ENCODE measurements at places on chromosomes 1 and 21.

GRCh38 chr1:78464449-78464891, 26.3 kb upstream of the PTGFR start:
- DNase-seq: no peak

DNA sequence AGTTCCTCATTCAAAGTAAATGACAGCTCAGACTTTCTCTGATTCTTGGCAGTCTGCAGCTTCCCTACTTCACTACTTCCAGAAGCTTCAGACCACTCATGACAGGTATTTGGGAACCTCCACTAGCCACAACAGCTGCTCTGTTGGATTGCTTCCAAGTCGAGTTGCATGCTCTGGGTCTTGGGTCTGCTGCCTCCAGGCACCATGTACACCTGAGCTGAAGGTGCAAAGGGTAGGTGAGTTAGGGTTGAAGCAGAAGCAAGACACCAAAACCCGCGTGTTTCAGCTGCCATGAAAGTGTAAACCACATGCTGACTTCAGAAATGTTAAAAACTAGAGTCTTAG, 62.7 kb downstream of the ZNF684 start:
- no peak for DNase-seq

- DNase-seq: no peak
Observed at GRCh38 chr1:41192456-41193178, 49.5 kb downstream of the SCMH1 start.

DNA sequence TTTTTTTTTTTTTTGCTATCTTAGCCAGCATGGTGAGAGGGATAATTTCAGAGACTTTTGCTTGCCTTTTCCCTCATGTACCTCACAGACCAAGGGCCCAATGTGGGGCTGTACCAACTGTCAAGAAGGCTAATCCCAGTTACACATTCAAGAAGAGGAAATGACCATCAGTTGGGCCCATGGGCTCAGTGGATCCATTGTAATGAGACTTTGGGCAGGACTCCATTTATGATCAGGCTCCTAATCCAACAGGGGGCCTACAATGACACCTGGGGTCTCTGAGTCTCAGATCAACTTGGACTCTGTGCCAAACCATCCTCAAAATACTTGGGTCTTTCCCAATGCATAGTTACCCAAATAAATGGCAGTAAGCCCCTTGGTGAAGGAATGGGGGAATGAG, 450.4 kb upstream of the VAMP3 start:
- DNase-seq: no peak

DNA sequence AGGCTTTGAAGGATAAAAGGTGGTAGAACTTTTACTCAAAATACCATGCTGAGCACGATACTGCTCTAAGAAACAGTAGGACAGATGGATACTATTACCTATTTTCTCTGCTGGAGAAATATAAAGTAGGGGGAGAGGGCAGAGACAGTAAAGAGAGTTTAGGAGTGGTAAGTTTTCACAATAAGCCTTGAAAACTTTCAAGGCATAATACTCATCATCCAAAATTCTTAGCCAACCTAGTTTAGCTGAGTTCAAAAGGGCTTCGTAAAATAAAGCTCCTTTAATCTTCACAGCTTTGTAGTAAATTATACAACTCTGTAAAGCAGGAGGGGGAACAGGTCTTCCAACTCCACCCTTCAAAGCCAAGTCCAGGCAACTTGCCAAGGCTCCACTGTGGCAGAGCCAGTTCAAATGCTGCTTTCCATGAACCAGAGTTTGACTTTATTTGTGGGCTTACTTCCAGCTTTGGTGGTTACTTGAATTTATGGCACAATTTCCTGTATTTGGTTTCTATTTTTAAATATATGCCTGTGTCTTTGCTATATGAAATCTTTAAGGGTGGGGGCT, 15.5 kb downstream of the TEX38 start:
- no peak for DNase-seq

DNA sequence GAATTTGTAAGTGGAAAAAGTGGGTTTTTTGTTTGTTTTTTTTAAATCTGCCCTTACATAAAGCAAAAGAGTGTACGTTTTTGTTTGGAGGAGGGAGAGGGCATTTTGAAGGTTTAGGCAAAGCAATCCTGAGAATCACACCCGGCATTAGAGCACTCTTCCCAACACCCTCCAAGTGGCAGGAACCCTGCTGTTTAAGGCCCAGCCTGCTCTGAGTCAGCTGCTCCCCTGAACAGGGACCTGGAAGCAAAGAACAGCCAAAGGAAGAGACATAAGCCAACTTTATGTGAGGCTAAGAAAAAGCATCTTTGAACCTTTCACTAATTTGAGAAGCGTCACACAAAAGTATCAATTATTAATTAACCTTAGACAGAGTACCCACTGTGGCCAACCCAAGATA, 16.9 kb downstream of the MTFR1L start:
- DNase-seq: no peak

GRCh38 chr1:117600966-117601365, 4.9 kb upstream of the TENT5C start:
- DNase-seq: no peak

DNA sequence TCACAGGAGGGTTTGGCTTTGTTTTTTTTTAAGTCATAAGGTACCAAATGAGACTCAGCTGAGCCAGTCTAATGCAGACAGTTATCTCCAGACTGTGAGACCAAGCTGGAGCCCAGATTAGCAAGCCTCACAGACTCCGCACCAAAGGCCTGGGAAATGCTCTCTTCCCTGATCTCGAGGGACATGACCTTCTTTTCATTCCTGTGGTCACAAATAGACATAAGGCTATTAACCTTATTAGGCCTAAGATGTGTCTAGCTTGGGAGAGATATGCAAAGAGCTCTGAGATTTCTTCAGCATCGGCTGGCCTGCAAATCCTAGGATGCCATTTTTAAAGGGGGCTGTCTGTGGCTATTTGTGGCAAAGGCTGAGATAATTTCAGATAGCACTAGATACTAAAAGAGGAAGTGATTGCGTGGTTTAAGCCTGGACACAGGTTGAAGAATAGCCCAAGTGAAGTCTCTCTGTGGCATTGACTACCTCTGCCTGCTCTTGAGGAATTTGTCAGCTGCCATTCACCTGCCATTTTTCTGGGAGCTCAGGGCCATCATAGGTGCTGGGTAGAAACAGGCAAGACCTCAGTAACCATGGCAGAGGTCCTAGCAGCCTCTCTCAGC, 301.3 kb downstream of the SIPA1L2 start:
- no peak for DNase-seq

- DNase-seq: no peak
Observed at GRCh38 chr1:86110451-86111129, 46.0 kb downstream of the COL24A1 start.

- peak; percentile 35 for DNase-seq
Observed at GRCh38 chr1:37602750-37603694, 7.3 kb upstream of the GNL2 start.

- DNase-seq: no peak
Observed at GRCh38 chr1:66253330-66253921, 280.5 kb upstream of the SGIP1 start.

DNA sequence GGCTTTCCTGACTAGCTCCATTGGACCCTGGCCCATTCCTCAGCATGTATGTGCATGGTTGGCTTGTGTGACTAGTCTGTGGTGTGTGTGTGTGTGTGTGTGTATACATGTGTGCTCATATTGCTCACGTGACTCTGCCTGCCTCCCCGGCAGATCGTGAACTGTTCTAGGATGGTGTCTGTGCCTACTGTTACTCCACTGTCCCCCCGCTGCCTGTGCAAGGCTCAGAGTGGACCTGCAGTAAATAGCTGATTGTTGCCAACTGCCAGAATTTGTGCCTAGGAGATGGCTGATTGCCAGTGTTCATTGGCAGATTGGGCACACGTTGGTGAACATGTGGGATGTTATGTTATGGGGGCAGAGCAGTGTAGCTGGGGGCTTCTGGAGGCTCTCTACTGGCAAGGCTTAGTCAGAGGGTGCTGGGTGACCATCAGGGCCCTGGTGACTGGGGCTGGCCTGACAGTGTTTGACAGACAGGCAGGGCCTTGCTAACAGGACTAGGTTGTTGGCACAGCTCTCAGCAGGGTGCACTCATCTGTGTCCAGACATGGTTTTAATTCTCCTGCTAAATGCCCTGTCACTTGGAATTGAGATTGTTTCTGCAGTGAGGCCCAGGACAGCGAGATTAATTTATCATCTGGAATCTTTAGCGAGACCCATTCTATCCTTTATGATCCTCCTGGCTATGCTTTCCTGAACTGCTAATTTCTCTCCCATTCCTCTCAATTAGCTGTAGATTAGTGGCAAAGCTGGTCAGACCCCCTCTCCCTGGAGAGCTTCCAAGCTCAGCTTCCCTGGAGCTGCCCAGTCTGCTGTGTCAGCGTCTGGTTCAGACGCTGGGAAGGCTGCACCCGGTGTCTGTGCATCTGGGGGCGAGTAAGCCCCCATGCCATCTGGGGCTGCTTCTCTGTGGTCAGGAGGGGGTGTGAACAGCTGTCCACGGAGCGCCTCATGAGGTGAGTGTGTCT, 20.8 kb downstream of the SLC6A17 start:
- DNase-seq: no peak

DNA sequence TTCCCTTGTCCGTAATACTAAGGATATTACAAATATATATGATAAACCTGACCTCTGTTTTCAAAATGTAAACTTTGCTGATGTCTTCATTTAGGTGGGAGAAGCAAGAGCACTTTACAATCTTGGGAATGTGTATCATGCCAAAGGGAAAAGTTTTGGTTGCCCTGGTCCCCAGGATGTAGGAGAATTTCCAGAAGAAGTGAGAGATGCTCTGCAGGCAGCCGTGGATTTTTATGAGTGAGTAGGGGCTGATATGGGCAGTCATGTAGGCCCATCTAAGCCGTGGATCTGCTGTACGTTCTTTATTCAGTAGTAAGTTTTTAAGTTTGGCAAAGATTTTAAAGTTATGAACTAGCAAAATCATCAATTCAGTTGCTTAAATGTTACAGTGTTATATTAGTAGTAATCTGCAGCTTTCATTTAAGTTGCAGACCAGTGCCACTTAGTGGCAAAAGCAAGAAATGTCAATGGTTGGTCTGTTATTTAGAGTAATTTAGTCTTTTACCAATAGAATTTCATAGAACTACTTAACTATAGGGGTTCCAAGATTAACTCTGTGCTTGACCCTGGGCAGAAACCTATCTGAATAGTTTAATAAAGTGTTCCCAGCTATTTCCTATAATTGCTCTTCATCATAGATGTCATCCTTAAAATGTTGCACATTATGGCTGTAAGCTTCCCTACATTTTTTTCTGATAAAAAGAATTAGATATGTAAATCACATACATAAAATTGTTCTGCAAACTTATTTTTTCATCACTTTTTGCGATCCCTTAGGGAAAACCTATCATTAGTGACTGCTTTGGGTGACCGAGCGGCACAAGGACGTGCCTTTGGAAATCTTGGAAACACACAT, 21.3 kb downstream of the GPSM2 start:
- DNase-seq: no peak

- DNase-seq: peak; percentile 18
Observed at GRCh38 chr21:45856442-45856841, 125.1 kb upstream of the COL6A1 start.

GRCh38 chr1:114352797-114353196, 158.2 kb downstream of the TRIM33 start:
- DNase-seq: no peak

- DNase-seq: no peak
Observed at GRCh38 chr21:42252778-42253340, 33.9 kb downstream of the ABCG1 start.

DNA sequence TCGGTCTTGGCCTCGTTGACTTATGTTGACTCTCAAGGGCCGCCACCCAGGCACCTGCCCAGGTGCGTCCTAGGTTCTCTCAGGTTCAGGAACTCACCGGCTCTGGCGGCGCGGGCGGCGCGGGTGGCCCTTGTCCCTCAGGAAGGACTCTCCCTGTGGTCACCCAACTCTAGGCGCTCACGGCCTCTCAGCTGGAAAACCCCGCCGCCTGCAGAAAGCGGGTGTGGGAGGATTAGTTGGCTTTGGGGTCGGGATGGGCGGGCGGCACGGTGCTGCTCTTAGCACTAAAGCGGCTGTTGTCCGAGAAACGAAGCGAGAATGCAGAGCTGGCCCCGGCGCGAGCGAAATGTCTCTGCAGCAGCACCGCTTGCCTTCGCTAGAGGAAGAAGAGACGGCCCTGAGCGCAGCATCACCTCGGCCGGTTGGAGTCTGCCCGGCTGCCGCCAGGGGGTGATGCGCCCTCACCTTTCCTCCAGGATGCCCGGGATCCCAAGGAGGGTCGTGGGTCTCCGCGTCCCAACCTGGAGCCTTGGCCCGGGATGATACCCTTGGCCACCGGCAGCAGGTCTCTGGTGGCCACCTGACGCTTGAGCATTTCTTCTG, 8.1 kb upstream of the TADA1 start:
- peak; percentile 54 for DNase-seq

- DNase-seq: no peak
Observed at GRCh38 chr1:210557426-210558077, 228.8 kb downstream of the HHAT start.

DNA sequence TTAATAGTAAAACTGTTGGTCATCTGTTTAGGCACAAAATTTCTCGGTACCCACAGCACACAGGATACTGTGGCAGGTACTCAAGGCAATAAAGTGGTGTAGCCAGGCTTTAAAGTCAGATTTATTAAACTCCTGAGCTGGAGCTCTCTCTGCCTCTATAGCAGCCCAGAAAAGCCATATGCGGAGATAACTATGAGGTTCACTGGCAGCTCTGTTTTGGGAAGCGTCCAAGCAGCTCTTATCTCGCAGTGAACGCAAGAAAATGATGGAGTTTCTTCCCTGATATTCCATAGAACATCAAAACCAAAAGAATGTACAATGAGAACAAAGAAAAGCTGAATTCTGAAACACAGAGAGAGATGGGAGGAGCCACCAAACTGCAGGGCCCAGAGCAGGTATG, 248.3 kb downstream of the C1orf94 start:
- no peak for DNase-seq

DNA sequence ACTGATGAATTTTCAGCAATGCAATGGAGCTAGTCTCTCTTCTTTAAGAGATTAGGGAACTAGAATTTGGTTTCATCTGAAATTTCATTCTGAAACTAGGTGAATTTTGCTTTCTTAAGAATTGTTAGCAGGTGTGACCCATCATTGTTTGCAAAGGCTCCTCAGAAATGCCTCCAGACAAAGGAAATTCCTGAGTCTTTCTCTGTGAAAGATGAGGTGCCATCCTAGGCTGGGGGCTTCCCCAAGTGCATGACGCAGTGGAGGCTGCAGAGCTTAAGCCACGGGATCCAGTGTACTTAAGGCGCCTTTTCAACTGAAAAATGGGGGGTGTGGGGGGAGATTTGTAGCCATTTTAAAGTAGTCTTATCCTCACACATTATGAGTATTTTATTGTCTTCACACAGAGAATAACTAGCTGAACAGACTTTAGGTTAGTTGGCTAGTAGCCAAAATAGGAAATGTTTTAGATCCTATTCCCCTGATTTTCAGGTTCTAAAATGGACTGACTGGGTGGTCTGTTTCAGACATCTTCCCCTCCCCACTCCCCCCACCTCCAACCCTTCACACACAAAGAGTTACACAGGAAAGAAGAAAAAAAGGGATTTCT, 202.0 kb downstream of the NFIA start:
- no peak for DNase-seq

All from activated T-cell treated with anti-CD3 and anti-CD28 coated beads, Interleukin-2, amount 50 U/mL, for 24 hours (primary cell).